ENCODE measurements at places on chromosomes 3 and 15.
A peak's percentile ranks its signal among the peaks of the same experiment; 100 is the strongest.

DNA sequence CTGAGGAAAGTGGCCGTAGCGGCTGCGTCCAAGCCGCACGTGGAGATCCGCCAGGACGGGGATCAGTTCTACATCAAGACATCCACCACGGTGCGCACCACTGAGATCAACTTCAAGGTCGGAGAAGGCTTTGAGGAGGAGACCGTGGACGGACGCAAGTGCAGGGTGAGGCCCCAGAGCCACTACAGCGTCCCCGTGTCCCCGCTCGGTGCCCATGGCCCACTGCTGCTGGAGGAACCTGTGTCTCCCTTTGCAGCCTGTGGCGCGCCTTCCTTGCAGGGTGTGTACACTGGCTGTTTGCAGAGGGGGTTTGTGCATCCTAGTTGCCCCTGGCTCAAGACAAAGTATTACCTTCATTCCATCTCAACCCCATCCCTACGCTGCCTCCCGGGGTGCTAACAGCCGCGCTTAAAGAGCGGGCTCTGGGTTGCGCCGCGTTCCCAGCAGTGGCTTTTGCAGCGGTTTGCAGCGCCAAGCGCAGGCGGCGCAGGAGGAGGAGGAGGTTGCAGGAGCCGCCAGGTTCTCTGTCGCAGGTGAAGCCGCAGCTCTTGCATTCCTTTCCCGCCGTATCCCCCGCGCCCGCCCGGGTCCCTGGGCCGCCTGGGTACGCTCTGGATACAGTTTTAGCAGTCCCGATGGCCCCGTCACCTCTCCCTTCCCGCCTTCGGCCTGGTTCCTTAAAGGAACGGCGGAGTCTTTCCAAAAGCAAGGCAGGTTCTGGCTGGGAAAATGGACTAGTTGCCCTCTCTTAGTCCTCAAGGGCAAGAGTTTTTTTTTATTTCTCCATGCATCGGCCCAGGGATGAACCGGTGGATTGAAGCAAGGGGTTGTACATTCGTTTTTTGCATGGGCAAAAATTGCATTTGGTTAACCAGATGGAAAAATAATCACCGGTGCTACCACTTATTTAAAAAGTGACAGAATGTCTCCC is 1.2 kb downstream of the CRABP1 start:
- no peak for DNase-seq

- DNase-seq: no peak
These were observed 507 bp downstream of the SLC12A6 start for GRCh38 chr15:34336991-34337556.

DNA sequence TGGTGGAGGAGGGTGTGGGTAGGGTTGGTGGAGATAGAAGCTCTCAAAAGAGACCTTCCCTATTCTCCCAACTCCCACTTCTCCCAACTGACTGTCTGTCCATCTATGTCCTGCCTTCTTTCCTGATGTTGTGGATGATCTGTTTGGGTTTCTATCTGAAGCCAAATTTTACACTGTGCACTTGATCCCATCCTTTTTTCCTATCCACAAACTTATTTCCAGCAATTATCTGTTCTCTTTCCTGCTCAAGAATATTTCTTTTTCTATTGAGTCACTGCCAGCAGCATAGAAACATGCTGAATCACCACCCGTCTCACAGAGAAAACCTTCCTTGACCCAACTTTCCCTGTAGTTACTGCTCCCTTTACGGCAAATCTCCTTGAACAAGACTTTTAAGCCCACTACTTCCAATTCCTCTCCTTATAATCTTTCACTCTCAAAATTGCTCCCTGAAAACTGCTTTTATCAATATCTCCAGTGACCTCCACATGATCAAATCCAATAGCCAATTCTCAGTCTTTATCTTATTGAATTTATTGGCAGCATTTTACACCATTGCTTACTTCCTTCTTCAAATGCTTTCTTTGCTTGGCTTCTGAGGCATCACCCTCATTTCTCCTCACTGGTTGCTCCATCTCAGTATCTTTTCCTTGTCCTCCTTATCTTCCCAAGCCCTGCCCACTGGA is 141.2 kb upstream of the SLC7A14 start:
- DNase-seq: peak; percentile 87

DNA sequence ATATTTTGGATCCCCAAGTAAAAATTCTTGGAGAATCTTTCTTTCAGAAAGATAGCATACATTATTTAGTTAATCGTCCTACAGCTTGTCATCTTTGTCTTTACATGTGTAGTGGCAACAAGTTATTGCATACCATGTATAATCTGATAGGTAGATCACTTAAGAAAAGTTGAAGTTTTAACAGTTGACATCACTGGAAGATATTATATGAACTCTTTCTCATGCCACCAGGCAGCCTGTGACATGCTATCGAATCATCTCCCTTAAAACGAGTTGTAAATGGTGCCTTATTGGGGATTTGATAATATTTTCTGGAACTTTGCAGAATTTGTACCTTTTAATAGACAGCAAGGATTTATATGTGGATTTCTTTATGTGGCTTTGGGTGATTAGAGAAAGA is 8.7 kb downstream of the U2SURP start:
- no peak for DNase-seq

DNA sequence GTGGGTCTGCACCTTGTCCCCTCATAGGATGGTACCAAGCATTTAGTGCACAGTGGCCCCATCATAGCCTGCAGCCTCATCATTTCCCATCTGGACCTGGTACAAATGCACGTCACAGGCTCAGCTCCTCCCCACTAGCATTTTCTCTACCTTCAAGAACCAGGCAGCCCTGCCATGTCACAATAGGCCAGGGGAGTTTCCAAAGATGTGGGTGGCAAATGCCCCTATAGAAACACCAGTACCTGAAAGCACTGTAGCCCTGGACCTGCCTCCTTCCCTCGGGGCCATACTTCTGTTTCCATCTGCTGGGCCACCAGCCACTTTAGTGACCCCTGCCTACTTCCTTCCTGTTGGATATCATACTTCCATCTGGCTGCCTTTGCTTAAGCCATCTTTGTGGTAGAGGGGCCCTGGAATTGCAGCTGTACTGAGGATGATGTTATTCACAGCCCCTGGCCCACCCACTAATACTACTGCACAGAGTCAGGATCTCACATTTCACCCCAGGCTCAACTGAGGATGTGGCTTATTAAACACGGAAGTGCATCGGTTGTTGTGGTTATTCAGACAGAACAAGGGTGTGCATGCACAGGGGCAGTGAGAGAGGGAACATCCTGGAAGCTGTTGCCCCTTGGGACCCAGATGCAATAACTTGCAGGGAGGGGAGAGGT is 3.8 kb downstream of the TCTA start:
- DNase-seq: no peak

GRCh38 chr15:94526071-94526689 is 294.8 kb downstream of the MCTP2 start:
- no peak for DNase-seq

GRCh38 chr3:55065331-55065730 is 137.5 kb upstream of the LRTM1 start:
- no peak for DNase-seq

DNA sequence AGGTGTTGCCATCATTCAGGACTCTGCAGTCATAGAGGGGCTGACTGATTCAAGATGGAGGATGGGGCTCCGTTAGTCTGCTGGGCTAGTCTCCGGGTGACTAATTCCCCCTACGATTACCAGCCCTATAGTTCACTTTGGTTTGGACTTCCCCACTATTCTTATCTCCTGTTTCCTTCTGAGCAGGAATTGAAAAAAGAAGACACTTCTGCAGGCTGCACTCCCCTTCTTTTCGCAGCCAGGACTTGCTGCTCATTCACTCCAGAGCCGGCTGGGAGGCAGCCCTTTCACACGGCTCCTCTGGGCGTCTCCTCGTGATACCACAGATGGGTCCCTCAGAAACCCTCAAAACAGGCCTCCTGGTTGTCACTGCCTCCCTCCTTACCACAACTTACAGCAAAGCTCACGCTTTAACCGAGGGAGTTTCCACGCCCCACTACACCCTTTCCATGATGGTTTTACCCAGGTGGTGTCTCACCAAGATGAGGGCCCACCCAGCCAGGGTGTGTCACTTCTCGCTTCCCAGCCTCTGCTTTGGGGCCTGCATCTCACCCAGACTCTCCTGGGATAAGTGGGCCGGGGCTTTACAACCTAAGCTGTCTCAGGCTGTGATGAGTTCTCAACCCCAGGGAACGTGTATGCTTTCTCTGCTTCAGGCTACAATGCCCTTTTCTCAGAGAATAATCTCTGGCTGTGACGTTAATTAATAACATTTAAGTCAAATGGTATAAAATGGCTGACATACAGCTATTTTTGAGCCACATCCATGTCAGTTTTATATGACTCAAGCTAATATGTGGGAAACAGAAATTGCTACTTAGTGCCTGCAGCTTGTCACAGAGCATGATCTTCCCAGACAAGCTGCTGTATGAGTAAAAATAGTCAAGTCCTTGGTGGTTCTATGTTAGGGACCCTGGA is 11.9 kb downstream of the CX3CR1 start:
- no peak for DNase-seq

GRCh38 chr3:13711911-13712650 is 163.2 kb downstream of the FBLN2 start:
- DNase-seq: no peak

DNA sequence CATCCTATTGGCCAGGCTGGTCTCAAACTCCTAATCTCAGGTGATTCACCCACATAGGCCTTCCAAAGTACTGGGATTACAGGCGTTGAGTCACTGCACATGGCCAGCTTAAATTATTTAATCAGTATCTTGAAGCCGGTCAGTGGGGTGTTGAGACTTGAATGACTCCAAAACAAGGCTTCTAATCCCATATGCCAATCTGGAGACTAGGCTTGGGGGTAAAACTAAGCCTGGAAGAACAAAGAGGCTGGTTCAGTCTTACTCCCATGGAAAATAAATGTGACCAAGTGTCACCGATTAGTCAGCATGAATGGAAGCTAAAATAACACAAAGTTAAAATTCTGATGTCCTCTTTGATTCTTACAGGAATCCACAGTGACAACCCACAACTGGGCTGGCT is 509.1 kb downstream of the FOXP1 start:
- DNase-seq: no peak

GRCh38 chr3:46619845-46620778 is 7.8 kb downstream of the FAM240A start:
- DNase-seq: no peak

DNA sequence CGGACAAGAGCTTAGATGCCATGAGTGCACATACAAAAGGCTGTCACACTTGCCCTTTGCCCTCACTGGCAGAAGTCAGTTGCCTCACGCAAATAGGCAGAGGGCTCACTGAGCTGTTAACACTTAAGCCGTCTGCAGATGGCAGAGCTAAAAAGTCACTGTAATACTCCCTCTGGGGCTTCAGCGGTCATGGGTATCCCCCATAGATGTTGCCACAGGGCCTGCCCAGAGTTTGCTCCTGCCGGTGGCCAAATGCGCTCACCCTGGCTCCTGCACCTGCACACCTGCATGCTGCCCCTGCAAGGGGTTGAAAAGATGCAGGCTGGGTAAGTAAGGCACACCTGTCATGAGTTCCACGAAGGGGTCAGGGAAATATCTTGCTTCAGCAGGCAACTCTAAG is 741.5 kb downstream of the EDEM1 start:
- DNase-seq: no peak

DNA sequence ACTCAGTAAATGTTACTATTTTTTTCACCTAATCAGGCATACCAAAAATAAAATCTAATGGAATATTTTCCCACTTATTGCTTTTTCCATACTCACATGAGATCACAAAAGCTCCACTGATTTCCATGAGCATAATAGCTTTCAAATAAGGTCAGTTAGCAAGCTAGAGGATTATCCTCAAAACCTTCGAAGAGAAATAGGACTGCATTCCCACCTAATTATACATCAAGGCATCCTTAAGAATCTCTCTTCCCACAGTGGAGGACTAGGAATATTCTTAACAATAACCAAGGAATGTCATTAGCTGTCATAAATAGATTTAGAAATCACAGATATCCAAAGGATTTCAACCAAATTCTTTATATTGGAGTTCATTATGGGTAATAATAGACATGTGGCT is 127.9 kb upstream of the STT3B start:
- DNase-seq: no peak

GRCh38 chr3:183490653-183491052 is 62.2 kb upstream of the MCF2L2 start:
- DNase-seq: no peak

DNA sequence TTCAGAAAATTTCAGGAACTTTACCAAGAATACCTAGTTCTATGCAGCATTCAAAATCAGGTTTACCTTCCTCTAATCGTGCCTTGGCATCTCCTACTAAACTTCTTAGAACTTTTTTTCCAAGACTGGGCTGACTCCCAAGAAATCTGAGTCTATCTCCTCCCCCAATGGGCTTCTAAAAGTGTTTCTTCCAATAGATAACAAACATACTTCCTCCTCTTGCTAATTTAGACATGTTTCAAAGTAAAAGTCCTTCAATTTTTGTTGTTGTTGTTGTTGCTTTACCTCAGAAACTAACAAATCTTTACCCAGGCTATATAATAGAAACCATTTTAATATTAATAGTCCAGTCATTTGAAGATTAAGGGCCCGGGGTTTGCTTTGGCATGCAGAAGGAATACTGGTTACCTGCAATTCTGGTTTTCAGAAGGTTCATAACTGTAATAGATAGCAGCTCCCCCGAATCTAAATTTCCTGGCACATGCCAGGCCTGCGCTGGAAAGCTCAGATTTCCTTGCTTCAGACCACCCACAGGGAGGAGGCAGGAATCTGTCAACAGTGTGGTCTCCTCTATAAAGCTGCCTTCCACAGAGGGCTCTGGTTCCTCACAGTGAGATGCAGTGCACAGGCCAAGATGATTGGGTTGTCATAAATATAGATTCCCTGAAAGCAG is 188.7 kb downstream of the THRB start:
- DNase-seq: no peak

- no peak for DNase-seq
These were observed 117.4 kb downstream of the TIGIT start for GRCh38 chr3:114411190-114411668.

GRCh38 chr15:55513152-55513551 is 5.1 kb upstream of the DNAAF4 start:
- no peak for DNase-seq

DNA sequence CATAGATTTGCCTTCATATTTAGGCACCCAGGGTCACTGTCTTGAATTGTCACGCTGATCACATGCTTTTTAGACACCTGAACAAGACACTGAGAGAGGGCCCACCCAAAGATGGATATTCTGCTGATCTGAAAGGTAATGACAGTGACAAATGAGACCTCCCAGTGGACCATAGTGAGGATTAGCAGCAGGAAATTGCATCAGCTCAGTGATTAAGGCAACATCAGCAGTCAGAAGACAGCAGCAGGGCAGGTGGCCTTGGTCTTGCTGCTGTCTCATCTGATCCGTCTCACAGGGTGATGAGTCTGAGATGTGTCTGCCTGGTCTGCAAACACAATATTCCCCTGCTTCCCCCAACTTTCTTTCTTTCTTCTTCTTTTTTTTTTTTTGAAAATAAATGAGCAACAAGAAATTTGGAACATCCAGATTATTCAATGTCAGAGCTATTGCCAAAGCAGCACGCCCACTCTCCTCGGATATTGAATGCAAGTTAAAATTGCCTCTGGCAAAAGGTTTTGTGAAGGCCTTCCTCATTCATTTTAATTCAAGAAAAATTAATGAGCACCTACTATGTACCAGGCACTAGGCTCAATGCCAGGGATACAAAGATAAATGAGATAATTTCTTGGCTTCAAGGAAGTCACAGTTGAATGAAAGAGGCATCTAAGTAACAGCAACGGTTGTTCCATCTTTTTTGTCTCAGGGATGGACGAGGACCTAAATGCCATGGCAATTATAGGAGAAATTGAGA is 14.1 kb downstream of the OTOL1 start:
- no peak for DNase-seq

- no peak for DNase-seq
These were observed 13.8 kb upstream of the STARD5 start for GRCh38 chr15:81337713-81338157.

GRCh38 chr3:191393146-191393545 is 62.8 kb upstream of the UTS2B start:
- no peak for DNase-seq

GRCh38 chr3:16051691-16052090 is 122.8 kb upstream of the GALNT15 start:
- no peak for DNase-seq
